ENCODE measurements at places on chromosomes 6 and 20. TPM values are rescaled to one million over a fixed set of nuclear protein-coding genes. Genes with fewer than 3 reads are reported as not detected.

DNA sequence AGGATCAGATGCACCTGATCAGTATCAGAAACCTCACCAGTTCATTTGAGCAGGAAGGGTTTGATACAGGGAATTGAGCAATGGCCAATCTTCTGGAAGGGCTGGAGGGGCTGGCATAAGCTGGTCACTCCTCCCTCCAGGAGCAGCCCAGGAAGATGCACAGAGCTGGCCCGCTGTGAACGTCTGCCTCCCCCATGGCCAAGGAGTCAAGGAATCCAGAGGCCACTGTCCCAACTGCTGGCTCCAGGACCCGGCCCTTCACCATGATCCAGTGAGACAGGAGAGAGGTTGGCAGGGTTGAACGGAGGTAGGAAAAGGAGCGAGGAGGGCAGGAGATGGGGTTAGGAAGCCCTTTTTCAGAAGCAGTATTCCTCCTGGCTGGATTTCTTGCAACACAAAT, 113.9 kb upstream of the CST7 start:
- no peak for ATAC-seq

DNA sequence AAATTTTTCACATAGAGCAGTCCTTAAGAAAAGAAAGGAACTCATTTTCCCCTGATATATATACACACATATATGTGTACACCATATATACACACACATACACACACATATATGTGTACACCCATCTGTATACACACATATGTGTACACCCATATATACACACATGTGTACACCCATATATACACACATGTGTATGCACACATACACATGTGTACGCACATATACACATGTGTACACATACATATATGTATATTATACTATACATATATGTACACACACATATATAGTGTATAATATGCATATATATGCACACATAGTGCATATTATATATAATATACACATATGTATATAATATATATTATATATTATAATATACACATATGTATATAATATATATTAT, 9.1 kb downstream of the MAP3K4 start:
- ATAC-seq: no peak

GRCh38 chr6:70371454-70372105, 41.7 kb upstream of the FAM135A start:
- peak; percentile 44 for ATAC-seq

DNA sequence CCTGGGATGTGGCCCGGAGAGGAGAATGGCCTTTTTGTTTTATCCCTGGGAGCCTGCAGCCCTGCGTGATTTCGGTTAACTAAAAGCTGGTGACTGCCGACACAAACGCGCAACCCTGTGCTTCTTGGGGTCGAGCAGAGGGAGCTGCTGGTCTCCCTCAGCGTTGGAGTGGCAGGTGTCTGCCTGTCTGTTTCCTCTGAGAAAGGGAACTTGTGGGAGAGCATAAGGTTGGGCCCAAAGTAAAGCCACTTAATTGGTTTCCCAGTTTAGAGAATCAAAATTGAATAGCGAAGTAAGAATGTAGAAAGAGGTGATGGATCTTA, 500 bp downstream of the LTV1 start:
- ATAC-seq: no peak

- no peak for ATAC-seq
Observed at GRCh38 chr6:90186637-90187371, 109.8 kb downstream of the BACH2 start.

- no peak for ATAC-seq
Observed at GRCh38 chr20:474581-474980, 12.2 kb upstream of the TBC1D20 start.

- no peak for ATAC-seq
Observed at GRCh38 chr6:151160929-151161757, 78.6 kb upstream of the AKAP12 start.

DNA sequence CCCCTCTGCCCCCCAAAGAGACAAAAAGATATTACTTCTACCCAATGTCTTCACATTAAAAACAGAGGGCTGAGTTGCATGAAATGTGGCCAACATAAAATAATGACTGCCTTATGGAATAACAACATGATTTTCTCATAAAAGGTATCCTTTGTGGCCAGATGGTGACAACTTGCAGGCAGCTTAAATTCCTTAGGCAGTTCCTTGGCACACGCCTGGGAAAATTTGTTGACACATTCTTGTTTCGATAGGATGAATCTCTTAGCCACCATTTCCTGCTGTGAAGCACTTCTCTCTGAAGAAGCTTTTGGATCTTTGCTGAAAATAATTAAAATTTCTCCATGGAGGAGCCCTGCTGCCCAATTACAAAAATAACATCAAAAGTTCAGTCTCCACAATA, 109.0 kb upstream of the COL21A1 start:
- no peak for ATAC-seq

DNA sequence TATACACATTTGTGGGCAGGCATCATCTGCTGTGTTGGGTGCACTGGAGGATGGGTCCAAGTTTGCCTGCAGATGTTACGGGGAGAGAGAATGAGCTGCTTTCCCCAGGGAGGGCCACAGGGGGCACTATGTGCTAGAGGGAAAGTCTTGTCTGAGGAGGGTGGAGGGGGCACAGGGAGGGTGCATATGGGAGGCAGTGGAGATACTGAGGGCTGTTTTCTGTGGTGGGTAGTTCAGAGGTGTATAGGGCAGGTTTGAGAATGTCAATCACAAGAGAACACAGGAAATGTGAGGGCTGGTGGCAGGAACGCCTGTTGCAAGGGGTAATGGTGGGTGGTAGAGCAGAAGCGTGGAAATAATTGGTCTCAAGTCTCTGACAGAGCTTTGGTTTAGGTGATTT, 7.7 kb upstream of the PTPRA start:
- peak; percentile 3 for ATAC-seq

DNA sequence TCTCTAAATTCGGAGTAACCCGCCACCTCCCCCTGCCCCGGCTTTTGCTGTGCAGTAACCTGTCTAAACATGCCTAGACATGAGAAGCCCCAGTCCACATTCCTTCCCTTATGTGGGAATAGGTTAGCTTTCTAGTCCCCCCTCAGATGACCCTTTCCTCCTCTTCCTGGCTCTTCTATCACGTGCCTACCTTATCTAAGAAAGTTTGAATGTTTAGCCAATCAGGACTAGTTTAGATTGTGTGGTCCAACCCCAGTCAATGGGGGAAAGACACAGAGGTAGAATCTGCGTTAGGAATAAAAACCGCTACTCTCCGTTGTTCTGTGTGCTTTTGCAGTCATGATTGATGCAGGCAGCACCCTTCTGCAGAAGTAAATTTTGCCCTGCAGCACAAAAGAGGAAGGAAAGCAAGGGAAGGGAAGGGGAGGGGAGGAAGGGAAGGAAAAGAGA, 69.0 kb upstream of the CD93 start:
- no peak for ATAC-seq

DNA sequence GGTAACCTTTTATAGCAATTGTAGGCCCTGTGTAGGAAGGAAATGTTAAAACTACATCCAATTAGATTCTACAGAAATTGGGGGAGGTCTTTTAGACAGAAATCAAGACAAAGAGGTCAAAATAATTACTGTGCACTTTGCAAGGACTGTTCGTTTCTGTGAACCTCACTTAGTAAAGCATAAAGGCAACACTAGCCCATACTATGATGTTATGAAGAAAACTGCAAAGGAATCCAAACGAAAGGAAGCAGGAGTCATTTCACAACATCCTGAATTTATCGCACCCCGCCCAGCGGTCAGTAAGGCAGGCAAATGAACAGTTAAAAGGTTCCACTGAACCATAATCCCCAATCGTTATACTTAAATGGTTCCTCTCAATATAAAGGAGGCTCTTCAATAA, 429.5 kb upstream of the ARID1B start:
- no peak for ATAC-seq

ULBP2 gene
- not detected for total RNA-seq

GRCh38 chr6:140697585-140697984, 1323.1 kb upstream of the CITED2 start:
- ATAC-seq: no peak

DNA sequence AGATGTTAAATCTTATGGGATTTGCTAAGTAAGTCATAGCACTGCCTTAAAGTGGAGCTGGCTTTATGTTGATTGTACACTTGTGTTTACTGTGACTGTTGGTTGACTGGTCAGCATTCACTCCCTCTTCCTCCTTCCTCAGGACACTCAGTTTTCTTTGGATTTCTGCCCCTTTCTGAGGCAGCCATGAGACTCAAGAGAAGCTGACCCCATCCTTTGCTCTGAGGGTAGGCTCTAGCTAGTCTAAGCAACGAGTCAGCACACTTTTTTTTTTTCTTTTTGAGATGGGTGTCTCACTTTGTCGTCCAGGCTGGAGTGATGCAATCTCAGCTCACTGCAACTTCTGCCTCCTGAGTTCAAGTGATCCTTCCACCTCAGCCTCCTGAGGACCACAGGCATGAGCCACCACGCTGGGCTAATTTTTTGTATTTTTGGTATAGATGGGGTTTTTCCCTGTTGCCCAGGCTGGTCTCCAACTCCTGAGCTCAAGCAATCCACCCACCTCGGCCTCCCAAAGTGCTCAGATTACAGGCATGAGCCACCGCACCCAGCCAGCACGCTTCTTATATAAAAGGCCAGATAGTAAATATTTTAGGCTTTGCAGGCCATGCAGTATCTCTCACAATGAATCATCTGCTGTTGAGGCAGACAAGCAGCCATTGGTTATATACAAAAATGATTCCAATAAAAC, 191.4 kb downstream of the NFATC2 start:
- no peak for ATAC-seq

GRCh38 chr20:17621229-17621968, 51.5 kb downstream of the DSTN start:
- no peak for ATAC-seq

GLP1R gene
- total RNA-seq: not detected

GSTA4 gene
- 5.2 TPM for total RNA-seq
